ENCODE measurements at places on chromosomes 12 and 14. TPM values are rescaled to one million over a fixed set of nuclear protein-coding genes. Genes with fewer than 3 reads are reported as not detected.

REM2 gene
- 1.2 TPM for total RNA-seq

- H3K4me3 ChIP-seq = no peak overlapping the region
- H3K27ac ChIP-seq = no peak overlapping the region
- no peaks in the 10 kb centered on the region for H3K36me3 ChIP-seq
- no peaks in the 10 kb centered on the region for H3K4me1 ChIP-seq
These were observed 89.0 kb downstream of the RFX4 start for GRCh38 chr12:106671840-106672239.

- peaks cover 5% of the 10 kb centered on the region for H3K4me1 ChIP-seq
- no peak overlapping the region for H3K4me3 ChIP-seq
- no peak overlapping the region for H3K27ac ChIP-seq
These were observed 3.1 kb downstream of the CCDC63 start for GRCh38 chr12:110849748-110850403.

- no peak for DNase-seq
- H3K4me3 ChIP-seq = no peak overlapping the region
- no peak overlapping the region for H3K27ac ChIP-seq
- H3K27me3 ChIP-seq = no peaks in the 10 kb centered on the region
- H3K4me1 ChIP-seq = no peaks in the 10 kb centered on the region
These were observed 130.1 kb downstream of the SLC41A2 start for GRCh38 chr12:104828015-104828414.

DNA sequence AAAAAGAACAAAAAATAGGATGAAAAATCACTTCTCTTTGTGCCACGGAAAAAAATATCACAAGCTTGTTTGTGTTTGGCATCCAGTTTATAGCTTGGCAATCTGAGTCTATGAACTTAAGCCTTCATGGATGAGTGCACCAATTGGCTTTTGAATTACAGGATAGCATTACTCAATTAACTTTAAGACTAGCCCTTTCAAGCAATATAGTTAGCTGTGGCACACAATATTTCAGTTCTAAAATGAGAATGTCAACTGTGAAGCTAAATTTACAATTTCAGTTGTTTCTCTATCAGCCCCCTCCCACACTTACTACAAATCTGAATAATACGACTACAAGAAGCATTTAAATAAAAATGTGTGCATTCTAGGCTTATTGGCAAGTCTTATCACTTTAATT, 8.3 kb downstream of the RERG start:
- H3K27me3 ChIP-seq = peaks cover 18% of the 10 kb centered on the region
- no peak overlapping the region for H3K27ac ChIP-seq
- H3K4me1 ChIP-seq = no peaks in the 10 kb centered on the region
- no peak overlapping the region for H3K4me3 ChIP-seq
- no peak for DNase-seq

ANKS1B gene
- 1.3 TPM for total RNA-seq

GRCh38 chr14:98103705-98104104, 1168.3 kb downstream of the BCL11B start:
- peaks cover 8% of the 10 kb centered on the region for H3K4me1 ChIP-seq
- H3K36me3 ChIP-seq = no peaks in the 10 kb centered on the region
- H3K27me3 ChIP-seq = no peaks in the 10 kb centered on the region
- H3K27ac ChIP-seq = no peak overlapping the region
- H3K4me3 ChIP-seq = no peak overlapping the region
- no peak for DNase-seq

GRCh38 chr12:76916170-76916540, 37.3 kb upstream of the CSRP2 start:
- peaks cover 15% of the 10 kb centered on the region for H3K27me3 ChIP-seq
- H3K4me1 ChIP-seq = no peaks in the 10 kb centered on the region
- no peaks in the 10 kb centered on the region for H3K36me3 ChIP-seq
- DNase-seq = no peak
- H3K4me3 ChIP-seq = no peak overlapping the region
- no peak overlapping the region for H3K27ac ChIP-seq

DNA sequence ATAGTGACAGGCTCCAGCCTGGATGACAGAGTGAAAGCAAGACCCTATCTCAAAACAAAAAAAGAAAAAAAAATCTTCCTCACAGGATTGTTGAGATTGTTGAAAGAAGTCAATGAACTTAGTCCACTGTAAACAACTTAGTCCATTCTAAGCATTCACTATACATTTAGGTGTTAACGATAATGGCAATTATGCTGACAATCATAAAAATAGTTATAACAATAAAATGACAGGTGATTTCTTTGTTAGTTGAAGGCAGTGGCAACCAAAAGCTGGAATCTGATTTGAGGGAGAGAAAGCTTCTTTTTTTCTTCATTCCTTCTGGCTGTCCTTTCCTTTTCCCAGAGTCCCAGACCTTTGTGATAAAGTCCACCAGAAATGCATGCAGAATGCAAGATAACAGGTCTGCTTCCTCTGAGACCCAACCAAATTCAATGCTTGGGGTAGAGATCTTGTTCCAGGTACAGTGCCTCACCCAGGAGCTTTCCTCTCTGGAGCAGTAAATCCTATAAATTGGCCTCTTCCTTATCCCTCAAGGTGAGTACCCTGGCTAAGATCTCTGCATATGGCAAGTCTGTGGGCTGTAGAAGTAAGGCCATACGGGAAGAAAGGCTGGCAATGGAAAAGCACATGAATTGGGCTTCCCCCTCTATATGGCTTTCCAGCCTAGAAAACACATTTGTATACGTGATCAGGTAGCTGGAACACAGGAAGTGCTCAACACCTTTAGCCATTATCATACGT, 52.5 kb downstream of the PAX9 start:
- H3K4me3 ChIP-seq = no peak overlapping the region
- DNase-seq = no peak
- no peaks in the 10 kb centered on the region for H3K27me3 ChIP-seq
- no peaks in the 10 kb centered on the region for H3K4me1 ChIP-seq
- no peaks in the 10 kb centered on the region for H3K36me3 ChIP-seq

All from activated CD4-positive, alpha-beta memory T cell treated with anti-CD3 and anti-CD28 coated beads, Interleukin-2, amount 10 ng/mL, durations not matched to agents 7 days and 5 days (primary cell).